CD4-positive, alpha-beta memory T cell (primary cell): ENCODE measurements at places on chromosomes 1 and 21. TPM values are rescaled to one million over a fixed set of nuclear protein-coding genes. Genes with fewer than 3 reads are reported as not detected.

TNFAIP8L2 gene
- total RNA-seq, result 45.9 TPM

KRTAP19-1 gene
- total RNA-seq, result not detected

KPRP gene
- total RNA-seq, result not detected

KCNJ15 gene
- 0.17 TPM for total RNA-seq

C4BPA gene
- not detected for total RNA-seq

ITPKB gene
- 159 TPM for total RNA-seq

ACTL8 gene
- not detected for total RNA-seq

TMIGD3 gene
- total RNA-seq, result not detected

- peaks cover 3% of the 10 kb centered on the region for H3K36me3 ChIP-seq
- no peaks in the 10 kb centered on the region for H3K27me3 ChIP-seq
- no peaks in the 10 kb centered on the region for H3K4me1 ChIP-seq
- peak; percentile 53 for DNase-seq
- no peak overlapping the region for H3K27ac ChIP-seq
- no peak overlapping the region for H3K4me3 ChIP-seq
Observed at GRCh38 chr1:182595641-182596240, 6.7 kb upstream of the RNASEL start.

DNA sequence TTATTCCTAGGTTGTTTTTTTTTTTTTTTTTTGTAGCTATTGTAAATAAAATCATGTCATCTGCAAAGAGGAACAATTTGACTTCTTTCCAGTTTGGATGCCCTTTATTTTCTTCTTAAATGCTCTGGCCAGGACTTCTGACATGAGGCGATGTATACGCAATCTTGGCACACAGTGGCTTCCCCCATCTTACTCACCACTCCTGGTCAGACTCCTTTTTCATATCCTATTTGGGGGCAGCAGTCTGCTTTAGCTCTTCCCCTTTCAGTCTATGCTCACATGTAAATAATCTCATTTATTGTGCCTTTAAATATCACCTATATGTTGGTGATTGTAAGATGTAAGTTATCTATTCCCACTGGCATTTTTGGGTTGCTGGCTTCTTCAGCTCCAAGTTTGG lies 56.1 kb downstream of the SLAMF6 start:
- no peak overlapping the region for H3K27ac ChIP-seq
- H3K4me3 ChIP-seq, result no peak overlapping the region
- no peaks in the 10 kb centered on the region for H3K27me3 ChIP-seq

GRCh38 chr1:21099034-21099868 lies 77.4 kb downstream of the EIF4G3 start:
- no peaks in the 10 kb centered on the region for H3K36me3 ChIP-seq
- no peaks in the 10 kb centered on the region for H3K4me1 ChIP-seq

DNA sequence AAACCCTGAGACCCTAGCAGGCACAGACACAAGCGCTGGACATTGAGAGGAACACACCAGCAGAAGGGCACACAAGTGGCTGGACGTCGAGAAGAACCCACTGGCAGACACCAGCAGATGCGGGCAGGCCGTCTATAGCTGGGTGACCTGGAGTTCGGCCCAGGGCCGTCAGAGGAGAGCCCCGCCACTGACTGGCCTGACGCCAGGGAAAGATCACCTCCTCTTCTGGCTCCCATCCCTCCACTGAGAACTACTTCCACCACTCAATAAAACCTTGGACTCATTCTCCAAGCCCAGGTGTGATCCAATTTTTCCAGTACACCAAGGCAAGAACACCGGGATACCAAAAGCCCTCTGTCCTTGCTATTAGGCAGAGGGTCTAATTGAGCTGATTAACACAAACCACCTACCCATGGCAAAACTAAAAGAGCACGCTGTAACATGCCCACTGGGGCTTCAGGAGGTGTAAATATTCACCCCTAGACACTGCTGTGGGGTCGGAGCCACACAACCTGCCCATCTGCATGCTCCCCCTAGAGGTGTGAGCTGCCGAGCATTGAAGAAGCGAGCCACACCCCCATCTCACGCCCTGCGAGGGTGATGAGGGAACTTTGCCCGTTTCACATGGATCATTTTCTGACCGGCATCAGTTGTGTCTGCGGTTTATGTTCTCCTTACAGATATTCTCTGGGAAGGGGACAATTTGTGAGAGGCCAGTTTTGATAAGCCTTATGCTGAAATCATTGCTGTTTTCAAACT lies 104.8 kb downstream of the HLX start:
- no peak overlapping the region for H3K4me3 ChIP-seq
- H3K4me1 ChIP-seq, result no peaks in the 10 kb centered on the region
- no peaks in the 10 kb centered on the region for H3K27me3 ChIP-seq
- no peaks in the 10 kb centered on the region for H3K36me3 ChIP-seq

DNA sequence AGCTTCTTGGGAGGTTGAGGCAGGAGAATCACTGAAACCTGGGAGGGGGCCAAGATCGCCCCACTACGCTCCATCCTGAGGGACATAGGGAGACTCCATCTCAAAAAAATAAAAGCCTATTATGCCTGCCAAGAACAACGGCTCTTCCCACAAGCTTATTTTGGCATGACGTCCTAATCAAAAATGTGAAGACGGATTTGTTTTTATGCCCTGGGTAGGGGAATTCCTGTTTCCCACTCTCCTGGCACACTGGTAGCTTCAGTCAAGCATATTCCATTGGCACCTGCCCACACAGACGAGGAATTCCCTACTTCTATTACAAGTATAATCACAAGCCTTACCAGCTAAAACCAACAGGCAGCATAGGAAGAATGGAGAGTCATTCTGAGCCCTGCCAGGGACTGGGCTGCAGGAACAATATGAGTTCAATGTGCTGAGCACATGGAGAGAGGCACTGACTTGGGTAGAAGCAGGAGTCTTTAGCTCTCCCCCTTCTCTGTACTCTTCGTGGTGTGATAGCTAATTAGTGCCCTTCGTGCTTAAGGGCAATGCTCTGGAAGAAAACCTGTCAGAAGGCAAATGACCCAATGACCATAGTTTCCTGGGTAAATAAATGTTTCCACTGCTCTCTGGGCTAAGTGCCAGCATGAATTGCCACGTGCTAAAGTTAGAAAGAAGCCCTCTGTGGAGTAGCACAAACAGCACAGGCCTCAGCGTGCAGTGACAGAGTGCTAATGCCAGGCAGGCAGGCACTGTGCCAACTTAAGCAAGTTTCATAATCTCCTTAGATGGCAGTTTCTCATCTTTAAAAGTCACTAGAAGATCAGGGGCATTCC lies 16.8 kb downstream of the TNFSF4 start:
- H3K27me3 ChIP-seq, result no peaks in the 10 kb centered on the region
- H3K4me3 ChIP-seq, result no peak overlapping the region
- H3K36me3 ChIP-seq, result no peaks in the 10 kb centered on the region
- H3K27ac ChIP-seq, result no peak overlapping the region

DNA sequence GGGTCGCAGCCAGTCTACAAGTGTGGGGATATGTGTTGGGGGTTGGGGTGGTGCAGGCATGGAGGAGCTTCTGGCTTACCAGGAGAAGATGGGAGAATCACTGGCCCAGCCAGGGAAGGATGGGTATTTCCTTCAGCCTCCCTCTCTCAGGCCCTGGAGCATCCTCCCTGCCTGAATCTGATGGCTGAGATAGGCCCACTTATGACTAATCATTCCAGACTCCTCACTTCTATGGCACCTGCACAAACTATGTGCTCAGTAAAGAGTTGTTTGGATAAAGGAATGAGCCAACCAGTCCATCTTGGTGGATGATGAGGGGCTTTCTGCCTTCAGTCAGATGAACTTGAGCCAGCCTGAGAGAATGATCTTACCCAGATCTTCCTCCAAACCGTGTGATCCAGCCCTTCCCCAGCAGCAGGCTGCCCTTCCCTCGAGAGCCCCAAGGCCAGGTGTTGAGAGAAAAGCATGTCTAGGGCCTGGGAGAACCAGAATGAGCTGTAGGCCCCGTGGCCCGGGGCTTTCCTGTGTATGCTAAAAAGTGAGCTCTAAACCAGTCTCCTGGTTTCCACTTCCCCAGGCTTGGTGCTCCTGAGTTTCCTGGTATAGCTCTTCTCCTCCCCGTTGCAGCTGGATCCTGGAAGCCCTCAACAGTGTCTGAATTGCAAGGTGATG lies 1.3 kb downstream of the GPA33 start:
- no peaks in the 10 kb centered on the region for H3K36me3 ChIP-seq
- peaks cover 42% of the 10 kb centered on the region for H3K4me1 ChIP-seq
- no peaks in the 10 kb centered on the region for H3K27me3 ChIP-seq
- H3K4me3 ChIP-seq, result no peak overlapping the region
- no peak for DNase-seq
- no peak overlapping the region for H3K27ac ChIP-seq

DNA sequence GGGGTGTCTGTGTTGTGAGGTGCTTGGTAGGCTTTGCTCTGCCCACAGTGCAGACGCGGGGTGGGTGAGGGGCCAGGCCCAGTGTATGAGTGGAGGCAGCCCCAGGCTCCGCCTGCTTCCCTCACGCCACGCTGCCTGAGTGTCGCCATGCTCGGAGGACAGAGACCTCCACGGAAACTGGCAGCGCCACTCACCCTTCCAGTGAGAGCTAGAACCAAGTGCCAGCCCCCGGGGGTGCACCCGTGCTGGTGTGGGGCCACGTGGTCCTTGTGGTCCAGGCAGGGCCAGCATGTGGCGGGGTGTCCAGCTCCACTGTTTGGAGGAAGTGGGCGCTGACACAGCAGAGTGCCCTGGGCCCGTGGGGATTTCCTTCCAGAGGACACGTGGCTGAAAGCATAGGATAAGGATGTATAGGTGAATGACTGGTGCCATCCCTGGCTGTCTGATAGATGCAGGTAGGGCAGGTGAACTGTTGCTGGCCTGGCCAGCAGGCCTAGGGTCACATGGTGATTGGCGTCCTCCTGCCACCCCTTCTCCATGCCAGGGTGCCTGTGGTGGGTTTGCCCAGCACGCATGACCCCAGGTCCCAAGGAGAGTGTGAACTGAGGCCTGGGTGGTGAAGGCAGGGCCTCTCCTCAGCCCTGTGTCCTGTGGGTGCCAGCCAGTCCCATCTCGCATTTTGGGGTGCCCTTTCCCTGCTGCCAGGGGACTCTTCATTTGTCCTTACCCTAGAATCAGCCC lies 3.8 kb downstream of the LRRC3 start:
- H3K4me3 ChIP-seq, result no peak overlapping the region
- H3K27ac ChIP-seq, result no peak overlapping the region
- H3K36me3 ChIP-seq, result no peaks in the 10 kb centered on the region
- no peak for DNase-seq

DNA sequence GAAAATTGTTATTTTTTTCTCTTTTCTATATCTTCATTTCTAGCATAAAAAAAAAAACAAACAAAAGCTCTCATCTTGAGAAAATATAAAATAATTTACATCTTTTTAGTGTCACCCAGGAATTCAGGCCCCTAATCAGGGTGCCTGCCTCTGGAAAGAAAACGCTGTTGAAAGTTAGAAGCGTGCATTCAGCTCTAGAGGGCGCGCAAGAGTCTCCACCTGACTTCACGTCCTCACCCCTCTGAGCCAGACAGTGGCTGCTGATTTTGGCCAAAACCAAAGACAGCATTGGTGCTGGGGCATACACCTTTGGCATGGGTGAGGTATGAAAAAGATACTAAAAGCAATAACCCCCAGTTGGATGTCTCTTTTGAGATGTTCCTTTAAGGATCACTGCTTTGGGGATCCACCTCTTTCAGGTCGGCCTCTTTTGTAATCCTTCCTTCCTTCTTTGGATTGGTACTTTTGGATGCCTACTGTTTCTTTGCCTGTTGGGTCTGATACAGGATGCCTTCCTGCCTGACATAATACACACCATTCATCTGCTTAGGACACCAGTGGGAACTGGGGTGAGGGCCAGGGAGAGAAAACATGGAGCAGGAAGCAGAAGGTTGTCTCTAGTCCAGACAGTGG lies 77.6 kb upstream of the CHRM3 start:
- no peak overlapping the region for H3K27ac ChIP-seq
- H3K4me1 ChIP-seq, result no peaks in the 10 kb centered on the region
- no peak for DNase-seq
- no peaks in the 10 kb centered on the region for H3K36me3 ChIP-seq
- H3K4me3 ChIP-seq, result no peak overlapping the region

DNA sequence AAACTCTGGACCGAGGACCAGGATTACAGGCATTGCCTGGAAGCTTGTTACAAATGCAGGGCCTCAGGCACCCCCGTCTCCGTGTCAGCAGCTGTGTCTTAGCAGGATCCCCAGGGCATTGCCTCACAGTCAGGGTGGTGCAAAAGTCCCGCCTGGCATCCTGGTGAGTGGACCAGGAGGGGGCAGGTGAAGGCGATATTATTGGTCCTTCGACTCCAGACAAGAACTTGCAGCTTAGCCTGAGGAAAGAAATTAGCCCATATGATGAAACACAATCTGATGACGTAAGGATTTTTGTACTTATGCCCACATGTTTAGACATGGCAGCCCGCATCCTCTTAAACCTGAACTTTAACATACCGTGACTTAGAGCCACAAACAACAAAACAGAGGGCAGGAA lies 40.8 kb downstream of the RSPH1 start:
- H3K27ac ChIP-seq, result no peak overlapping the region
- H3K36me3 ChIP-seq, result no peaks in the 10 kb centered on the region
- DNase-seq, result no peak
- no peaks in the 10 kb centered on the region for H3K27me3 ChIP-seq

DNA sequence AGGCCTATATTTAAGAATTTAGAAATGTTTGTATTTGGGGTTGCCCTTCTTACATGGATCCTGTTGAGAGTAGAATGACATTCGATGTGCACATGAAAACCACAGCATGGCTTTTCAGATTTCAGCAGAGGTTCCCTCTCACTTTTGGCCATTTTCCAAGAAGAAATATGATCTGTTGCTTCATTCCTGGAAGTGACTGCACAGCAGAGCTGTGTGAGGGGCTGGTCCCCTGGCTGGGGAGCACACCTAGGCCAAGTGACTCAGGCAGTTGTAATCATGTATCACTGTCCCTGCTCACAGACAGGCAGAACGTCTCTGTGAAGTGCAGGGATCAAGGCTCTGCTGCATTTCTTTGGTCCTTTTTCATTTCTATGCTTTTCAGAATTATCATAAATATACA lies 32.3 kb downstream of the AGT start:
- H3K4me3 ChIP-seq, result no peak overlapping the region
- peaks cover 54% of the 10 kb centered on the region for H3K36me3 ChIP-seq
- H3K27me3 ChIP-seq, result no peaks in the 10 kb centered on the region
- no peak overlapping the region for H3K27ac ChIP-seq
- no peaks in the 10 kb centered on the region for H3K4me1 ChIP-seq
- no peak for DNase-seq

GRCh38 chr1:151370211-151370911 lies 2.1 kb downstream of the SELENBP1 start:
- H3K27me3 ChIP-seq, result no peaks in the 10 kb centered on the region
- no peaks in the 10 kb centered on the region for H3K36me3 ChIP-seq
- no peak overlapping the region for H3K4me3 ChIP-seq
- DNase-seq, result no peak
- no peaks in the 10 kb centered on the region for H3K4me1 ChIP-seq

- H3K4me1 ChIP-seq, result peaks cover 52% of the 10 kb centered on the region
- no peak overlapping the region for H3K4me3 ChIP-seq
- H3K36me3 ChIP-seq, result peaks cover 26% of the 10 kb centered on the region
- H3K27me3 ChIP-seq, result no peaks in the 10 kb centered on the region
- H3K27ac ChIP-seq, result no peak overlapping the region
- no peak for DNase-seq
Observed at GRCh38 chr1:224373008-224373590, 16.4 kb downstream of the CNIH4 start.

- H3K4me1 ChIP-seq, result no peaks in the 10 kb centered on the region
- peak; percentile 50 for DNase-seq
- no peak overlapping the region for H3K27ac ChIP-seq
- no peak overlapping the region for H3K4me3 ChIP-seq
Observed at GRCh38 chr1:153465811-153466636, 5.6 kb upstream of the S100A7 start.

- H3K4me3 ChIP-seq, result no peak overlapping the region
- peaks cover 11% of the 10 kb centered on the region for H3K4me1 ChIP-seq
- H3K36me3 ChIP-seq, result no peaks in the 10 kb centered on the region
- no peak overlapping the region for H3K27ac ChIP-seq
- DNase-seq, result no peak
Observed at GRCh38 chr1:23772854-23773242, 5.4 kb upstream of the PITHD1 start.
